ENCODE measurements at places on chromosomes 13 and 19.

DNA sequence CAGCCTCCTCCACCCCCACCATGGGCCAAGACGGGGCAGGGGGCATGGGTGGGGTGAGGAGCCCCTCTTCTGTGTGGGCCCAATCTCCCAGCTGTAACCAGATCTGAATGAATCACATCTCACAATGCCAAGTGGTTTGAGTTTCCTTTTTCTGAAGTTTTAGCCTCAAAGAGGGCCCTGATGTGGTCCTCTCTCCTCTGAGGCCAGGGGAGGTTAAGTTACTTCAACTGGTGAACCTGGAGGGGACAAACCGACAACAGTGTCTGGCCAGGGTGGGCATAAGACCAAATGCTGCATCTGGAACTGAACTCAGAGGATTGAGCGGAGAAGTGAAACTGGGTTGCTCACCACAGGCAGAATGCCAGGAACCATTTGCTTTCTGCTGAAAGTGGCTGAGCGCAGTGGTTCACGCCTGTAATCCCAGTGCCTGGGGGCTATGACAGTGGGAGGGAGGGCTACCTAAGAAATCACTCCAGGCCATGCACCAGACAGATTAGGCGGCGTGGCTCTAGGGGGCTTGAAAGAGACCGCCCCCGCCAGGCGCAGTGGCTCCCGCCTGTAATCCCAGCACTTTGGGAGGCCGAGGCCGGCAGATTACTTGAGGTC, 15.4 kb upstream of the IRGC start:
- no peak for DNase-seq

GRCh38 chr13:27967736-27968315, 1.3 kb downstream of the CDX2 start:
- DNase-seq: no peak

- no peak for DNase-seq
Observed at GRCh38 chr19:37505958-37506386, 767 bp upstream of the ZNF793 start.

GRCh38 chr13:41199079-41199478, 4.7 kb upstream of the KBTBD7 start:
- no peak for DNase-seq

DNA sequence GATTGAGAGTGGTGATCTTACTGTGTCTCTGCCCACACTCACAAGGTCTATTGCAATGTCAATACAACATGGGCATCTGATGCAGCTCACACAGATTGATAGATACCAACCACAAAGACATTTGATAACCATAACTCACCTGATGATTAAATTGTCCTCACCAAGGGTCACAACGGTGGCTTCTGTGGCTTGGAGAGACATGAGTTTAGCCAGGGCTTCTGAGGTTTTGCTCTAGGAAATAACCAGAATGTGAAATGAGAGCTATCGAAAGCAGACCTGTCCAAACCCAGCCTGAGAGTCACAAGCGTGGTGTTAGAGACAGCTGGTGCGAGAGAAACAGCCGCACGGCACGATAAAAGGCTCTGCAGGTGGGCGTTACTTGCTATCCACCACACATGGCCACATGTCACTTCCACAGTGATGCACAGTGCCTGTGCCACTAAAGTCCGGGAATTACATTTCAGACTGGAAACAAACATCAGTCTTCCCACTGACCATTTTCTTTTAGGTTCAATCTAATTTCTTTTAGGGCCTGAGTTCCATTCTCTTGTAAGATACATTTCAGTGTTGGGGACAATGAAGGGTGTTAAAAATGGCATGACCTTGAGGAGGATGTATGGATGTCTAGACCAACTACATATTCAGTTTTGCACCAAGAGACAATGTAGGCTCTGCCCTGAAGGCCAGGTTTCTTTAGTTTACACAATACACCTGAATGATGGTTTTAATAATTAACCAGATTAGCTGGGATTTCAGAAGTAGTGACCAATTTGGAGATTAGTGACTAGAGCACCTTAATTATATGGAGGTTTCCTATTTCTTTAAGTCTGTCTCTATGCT, 53.7 kb downstream of the ATP7B start:
- DNase-seq: no peak

DNA sequence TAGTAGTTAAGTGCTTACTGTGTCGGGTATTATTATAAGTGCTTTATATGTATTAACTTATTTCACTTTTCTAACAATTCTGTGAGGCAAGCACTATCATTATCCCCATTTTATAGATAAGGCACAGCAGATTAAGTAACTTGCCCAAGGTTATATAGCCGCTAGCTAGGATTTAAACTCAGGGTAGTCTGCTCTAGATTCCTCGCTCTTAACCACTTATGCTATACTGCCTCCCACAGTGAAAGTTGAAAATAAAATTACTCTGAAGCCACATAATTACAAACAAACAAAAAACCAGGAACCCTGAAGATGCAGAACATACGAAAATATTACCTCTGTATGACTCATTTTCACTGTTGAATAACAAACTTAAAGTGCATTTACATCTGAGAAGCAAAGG, 3.9 kb downstream of the TEX30 start:
- DNase-seq: no peak

DNA sequence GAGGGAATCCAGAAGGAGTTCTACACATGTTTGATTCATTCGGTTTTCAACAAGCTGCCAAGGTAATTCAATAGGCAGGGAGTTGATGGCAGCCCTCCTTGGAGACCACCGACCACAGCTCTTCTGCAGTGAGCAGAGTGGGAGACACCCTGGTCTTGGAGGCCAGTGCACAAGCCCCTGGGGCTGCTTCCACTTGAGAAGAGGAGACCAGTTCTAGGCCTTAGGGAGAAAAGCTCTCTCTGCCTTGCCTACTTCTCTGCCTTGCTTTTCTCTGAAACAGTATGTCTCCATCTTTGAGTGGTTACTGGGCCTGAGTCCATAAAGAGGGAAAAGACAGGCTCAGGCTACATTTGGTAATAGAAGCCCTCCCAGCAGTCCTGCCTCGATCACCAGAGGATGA, 671.9 kb downstream of the UQCRFS1 start:
- DNase-seq: no peak

DNA sequence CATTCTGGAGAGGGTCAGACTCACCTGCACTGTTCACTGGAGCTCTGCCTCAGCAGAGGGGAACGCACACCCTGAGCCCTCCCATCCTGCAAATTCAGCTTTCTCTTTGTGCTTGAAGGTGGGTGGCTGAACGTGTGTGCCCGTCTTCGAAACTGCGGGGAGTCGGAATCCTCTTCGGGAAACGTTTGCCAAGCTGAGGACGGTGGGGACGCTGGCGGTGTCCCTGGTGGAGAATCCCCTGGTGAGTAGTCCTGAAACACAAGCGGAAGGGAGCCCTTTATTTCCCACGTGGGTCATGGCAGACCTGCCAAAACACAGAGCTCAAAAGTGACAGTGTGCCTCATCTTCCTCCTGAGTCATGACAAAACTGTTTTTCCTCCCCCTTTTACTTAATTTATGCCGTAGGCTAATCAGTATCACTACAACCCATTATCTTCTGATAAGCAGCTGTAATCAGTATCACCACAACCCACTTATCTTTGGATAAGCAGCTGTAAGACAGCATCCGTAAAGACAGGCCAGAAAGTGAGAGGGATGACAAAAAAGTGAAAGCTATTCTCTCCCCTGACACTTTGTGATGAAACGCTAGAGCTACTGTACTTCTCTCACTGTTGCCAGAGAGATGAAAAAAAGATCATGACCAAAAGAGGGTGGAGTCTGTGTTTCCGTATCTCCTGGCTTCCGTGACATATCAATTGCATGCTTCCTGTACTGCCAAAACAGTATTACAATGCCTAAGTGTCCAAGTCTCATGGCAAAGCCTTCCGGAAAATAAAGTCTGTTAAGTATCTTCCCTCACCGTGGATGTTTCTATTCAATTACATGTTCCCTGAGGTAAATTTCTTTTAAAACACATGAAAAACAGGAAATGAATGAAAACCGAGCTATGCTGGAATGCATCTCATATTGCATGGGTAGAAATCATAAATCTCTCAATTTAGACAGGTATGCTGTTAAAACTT, 155.5 kb downstream of the TBC1D4 start:
- no peak for DNase-seq

DNA sequence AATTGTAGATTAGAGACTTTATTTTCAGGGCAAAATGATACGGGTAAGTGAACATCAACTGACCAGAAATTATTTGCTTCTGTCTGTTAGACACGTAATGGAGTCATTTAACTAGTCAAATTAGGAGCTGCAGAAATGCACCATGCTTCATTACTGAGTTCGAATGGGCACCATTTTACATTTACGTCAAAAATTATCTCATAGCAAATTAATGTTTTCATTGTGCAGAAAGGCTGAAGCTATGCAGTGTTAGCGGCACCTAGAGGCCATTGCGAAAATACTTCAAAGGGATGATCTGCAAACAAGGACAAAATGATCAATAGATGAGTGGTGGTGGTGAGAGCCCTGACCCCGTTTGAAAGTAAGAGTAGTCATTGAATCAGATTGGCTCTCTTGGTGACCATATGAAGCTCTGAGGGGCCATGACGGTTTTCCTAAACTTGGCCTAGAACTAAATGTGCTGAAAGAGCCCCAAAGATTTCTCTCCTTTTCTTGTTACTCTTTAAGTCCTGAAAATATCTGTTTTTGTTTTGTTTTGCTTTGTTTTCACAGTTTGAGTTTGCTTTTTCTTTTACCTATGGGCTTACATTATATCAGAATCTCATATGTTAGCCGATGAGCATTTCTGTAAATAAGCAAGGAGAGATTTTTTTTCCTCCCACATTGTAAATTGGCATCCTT, 277.9 kb downstream of the ZNF536 start:
- no peak for DNase-seq

DNA sequence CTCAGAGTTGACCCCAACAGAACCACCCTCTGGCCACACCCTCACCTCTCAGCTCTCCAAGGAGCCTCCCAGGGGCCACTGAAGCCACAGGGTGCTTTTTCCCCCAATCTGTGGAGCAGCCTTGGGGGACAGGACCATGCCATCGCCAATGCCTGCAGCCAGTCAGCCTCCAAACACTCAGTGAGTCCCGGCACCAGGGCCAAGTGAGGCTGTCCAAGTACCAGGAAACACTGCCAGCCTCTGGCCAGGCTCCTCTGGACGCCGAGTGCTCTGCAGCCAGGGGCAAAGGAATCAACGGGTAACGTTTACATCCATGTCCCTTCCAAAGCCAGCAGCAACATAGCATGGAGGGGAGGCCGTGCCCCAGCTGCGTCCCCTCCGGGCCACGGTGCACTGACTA, 9.5 kb upstream of the COMP start:
- DNase-seq: no peak

- DNase-seq: no peak
Observed at GRCh38 chr19:6769006-6769619, 1.9 kb upstream of the SH2D3A start.

Data from kidney epithelial cell (primary cell).